Activated naive CD4-positive, alpha-beta T cell treated with anti-CD3 and anti-CD28 coated beads, Interleukin-2, amount 10 ng/mL, durations not matched to agents 7 days and 5 days (primary cell): ENCODE measurements at places on chromosomes 3 and 15.

DNA sequence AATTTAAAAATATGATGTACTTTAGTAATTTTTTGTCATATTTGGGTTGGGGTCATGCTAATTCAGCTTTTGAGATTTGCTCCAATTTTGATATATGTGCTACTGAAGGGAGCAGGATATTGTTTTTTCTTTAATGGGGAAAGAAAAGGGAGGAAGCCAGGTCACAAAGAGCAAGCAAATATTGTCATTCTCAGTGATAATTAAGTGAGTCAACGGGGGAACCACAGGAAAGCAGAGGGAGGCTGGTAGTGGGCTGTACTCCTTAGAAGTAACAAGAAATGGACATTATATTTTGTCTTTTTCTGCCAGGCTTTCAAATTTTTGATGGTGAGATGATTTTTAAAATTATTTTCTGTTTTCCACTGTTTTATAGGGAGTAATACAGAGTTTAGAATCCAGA, 45.6 kb upstream of the NMD3 start:
- H3K4me3 ChIP-seq: no peak overlapping the region
- H3K4me1 ChIP-seq: no peaks in the 10 kb centered on the region
- DNase-seq: no peak

GRCh38 chr3:40333416-40333815, 23.9 kb downstream of the EIF1B start:
- no peak overlapping the region for H3K27ac ChIP-seq
- H3K27me3 ChIP-seq: peaks cover 8% of the 10 kb centered on the region
- H3K36me3 ChIP-seq: no peaks in the 10 kb centered on the region
- DNase-seq: no peak
- no peaks in the 10 kb centered on the region for H3K4me1 ChIP-seq

DNA sequence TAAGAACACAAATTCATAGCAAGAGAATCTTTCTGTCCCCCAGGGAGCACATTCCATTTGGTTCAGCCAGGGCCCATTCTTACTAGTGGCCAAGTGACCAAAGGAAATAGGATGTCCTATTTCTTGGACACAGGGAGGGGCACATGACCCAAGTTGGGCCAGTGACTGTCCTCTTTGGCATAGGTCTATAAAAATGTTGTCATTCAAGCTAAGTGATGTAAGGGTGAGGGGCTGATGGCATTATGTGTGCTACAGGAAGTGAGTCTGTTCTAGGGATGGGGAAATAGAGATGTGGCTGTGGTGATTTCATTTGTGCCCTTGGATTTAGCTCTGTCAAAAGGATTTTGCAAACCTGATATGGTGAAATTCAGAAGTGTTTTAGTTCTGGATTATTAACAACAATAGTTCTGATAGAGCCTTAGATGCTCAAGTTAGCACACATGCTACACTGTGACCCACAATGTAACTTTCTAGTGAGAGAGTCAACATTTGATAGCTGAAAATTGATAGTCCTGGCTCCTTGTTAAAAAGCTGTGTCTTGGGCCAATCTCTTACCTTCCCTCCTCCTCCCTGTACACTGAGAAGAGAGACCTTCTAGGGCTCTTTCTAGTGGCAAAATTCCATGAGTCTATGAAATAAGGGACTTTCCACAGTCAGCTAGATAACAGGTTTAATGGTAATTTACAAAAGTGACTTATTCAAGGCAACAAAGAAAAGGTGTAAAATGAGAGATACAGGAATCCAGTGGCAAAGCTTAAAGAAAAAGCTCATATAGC, 117.2 kb downstream of the THRB start:
- H3K36me3 ChIP-seq: no peaks in the 10 kb centered on the region
- H3K27me3 ChIP-seq: no peaks in the 10 kb centered on the region
- DNase-seq: no peak
- H3K27ac ChIP-seq: no peak overlapping the region

- H3K27me3 ChIP-seq: peaks cover 7% of the 10 kb centered on the region
- no peak overlapping the region for H3K4me3 ChIP-seq
- no peaks in the 10 kb centered on the region for H3K36me3 ChIP-seq
- no peaks in the 10 kb centered on the region for H3K4me1 ChIP-seq
- DNase-seq: no peak
These were observed 172.8 kb upstream of the RGMA start for GRCh38 chr15:93261845-93262244.

DNA sequence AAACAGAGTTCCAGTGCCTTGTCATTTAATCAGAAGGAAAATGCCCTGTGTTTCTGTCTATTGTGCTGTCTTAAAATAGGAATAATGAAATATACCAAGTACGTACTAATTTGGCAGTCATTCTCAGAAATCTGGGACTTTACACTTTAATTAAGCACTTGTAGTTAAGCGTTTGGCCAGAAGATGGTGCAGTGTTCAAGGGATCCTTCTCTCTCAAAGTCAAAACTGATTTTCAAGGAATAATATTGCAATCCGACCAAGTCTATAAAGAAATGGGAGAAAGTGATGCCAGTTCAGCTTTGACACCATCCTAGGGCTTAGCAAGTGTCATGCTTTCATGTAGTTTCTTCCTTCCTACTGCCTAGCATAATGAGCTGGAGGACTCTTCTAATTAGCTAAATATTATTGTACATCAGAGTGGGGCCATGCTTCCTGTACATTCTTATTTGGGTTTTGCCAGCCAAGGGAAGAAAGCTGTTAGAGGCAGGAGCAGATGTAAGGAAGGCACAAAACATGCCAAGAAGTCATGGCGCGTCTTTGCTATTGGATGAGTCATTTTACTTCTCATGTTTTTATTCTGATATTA, 64.8 kb downstream of the SAMMSON start:
- H3K27me3 ChIP-seq: no peaks in the 10 kb centered on the region
- H3K27ac ChIP-seq: no peak overlapping the region
- H3K4me3 ChIP-seq: no peak overlapping the region

- DNase-seq: no peak
- no peaks in the 10 kb centered on the region for H3K36me3 ChIP-seq
- H3K4me3 ChIP-seq: no peak overlapping the region
- no peak overlapping the region for H3K27ac ChIP-seq
- H3K27me3 ChIP-seq: no peaks in the 10 kb centered on the region
These were observed 205.7 kb downstream of the XXYLT1 start for GRCh38 chr3:195065142-195065863.

DNA sequence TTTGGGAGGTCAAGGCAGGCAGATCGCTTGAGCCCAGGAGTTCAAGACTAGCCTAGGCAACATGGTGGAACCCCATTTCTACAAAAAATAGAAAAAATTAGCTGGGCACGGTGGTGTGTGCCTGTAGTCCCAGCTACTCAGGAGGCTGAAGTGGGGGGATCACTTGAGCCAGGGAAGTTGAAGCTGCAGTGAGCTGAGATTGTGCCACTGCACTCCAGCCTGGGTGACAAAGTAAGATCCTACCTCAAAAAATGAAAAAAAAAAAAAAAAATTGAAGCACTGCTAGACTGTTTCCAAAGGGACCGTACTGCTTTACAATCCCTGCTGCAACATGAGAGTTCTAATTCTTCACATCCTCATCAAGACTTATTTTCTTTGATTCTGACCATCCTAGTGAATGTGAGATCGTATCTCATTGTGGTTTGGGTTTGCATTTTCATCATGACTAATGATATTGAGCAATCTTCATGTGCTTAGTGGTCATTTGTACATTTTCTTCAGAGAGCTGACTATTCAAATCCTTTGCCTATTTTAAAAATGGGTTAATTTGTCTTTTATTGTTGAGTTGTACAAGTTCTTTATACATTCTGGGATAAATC, 10.8 kb downstream of the CMTM8 start:
- no peaks in the 10 kb centered on the region for H3K27me3 ChIP-seq
- H3K36me3 ChIP-seq: peaks cover 9% of the 10 kb centered on the region
- H3K4me3 ChIP-seq: no peak overlapping the region
- peaks cover 28% of the 10 kb centered on the region for H3K4me1 ChIP-seq
- no peak overlapping the region for H3K27ac ChIP-seq

DNA sequence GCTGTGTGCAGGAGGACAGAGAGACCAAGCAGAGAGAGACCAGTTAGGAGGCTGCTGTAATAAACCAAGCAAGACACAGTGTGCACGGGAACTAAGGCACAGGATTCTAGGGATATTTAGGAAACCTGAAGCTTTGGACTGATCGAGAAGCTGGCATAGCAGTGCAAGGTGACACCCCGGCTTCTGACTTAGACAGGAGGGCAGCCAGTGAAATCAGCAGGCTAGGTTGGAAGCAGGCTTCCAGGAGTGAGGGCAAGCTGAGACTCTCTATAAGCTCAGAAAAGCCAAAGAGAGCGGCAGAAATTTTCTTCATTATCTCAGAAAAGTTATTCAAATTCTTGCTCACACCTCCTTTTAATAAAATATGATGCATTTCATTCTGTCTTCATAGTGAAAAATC, 104.6 kb downstream of the LIPC start:
- no peak overlapping the region for H3K27ac ChIP-seq
- no peak overlapping the region for H3K4me3 ChIP-seq
- H3K4me1 ChIP-seq: no peaks in the 10 kb centered on the region

DNA sequence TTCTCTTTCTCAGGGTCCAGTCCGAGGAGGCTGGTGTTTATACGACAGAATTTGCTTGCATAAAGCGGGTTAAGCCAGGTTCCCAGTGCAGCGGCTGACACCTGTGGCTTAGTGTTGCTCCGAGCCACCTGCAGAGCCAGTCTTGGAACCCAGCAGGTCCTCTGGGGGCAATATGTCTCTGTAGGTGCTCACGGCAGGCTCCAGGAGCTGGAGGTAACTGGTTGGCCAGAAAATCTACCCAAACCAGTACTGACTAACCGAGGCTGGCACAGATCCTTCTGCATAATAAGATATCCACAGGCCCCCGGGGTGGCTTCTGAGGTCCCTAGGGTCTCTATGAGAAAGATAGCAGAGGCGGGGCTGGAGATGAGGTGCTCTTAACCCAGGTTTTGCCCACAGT, 3.2 kb downstream of the MGLL start:
- H3K4me1 ChIP-seq: peaks cover 9% of the 10 kb centered on the region
- H3K27me3 ChIP-seq: peaks cover 69% of the 10 kb centered on the region
- H3K36me3 ChIP-seq: no peaks in the 10 kb centered on the region
- no peak for DNase-seq

- H3K36me3 ChIP-seq: no peaks in the 10 kb centered on the region
- DNase-seq: no peak
- peaks cover 9% of the 10 kb centered on the region for H3K27me3 ChIP-seq
- no peak overlapping the region for H3K27ac ChIP-seq
- no peaks in the 10 kb centered on the region for H3K4me1 ChIP-seq
These were observed 120.9 kb upstream of the RGMA start for GRCh38 chr15:93209690-93210445.

DNA sequence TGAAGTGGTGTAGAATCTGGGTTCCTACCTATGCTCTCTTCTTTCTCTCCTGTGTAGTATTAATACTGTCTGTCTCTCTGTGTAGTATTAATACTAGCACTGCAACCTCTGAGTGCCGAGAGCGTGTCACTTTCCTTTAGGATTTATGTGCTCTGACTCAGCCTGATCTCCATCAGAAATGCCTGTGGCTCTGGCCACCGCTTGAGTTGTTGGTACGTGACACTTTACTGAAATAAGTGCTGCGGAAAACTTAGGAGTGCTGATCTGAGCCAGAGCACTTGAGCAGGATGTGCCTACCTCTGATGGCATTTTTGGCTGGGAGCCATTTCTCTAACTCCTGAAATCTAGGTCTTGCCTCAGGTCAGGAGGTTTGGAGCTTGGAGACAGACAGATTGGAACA, 807.4 kb downstream of the SQOR start:
- no peak for DNase-seq
- no peak overlapping the region for H3K4me3 ChIP-seq
- H3K36me3 ChIP-seq: no peaks in the 10 kb centered on the region
- H3K27ac ChIP-seq: no peak overlapping the region
- H3K27me3 ChIP-seq: no peaks in the 10 kb centered on the region

GRCh38 chr3:149472030-149472797, 2.3 kb upstream of the TM4SF4 start:
- H3K36me3 ChIP-seq: no peaks in the 10 kb centered on the region
- H3K27ac ChIP-seq: no peak overlapping the region
- H3K4me3 ChIP-seq: no peak overlapping the region
- H3K4me1 ChIP-seq: no peaks in the 10 kb centered on the region
- no peak for DNase-seq
